A172 (cell line): ENCODE measurements at places on chromosomes 2 and 18.
A peak's percentile ranks its signal among the peaks of the same experiment; 100 is the strongest.

DNA sequence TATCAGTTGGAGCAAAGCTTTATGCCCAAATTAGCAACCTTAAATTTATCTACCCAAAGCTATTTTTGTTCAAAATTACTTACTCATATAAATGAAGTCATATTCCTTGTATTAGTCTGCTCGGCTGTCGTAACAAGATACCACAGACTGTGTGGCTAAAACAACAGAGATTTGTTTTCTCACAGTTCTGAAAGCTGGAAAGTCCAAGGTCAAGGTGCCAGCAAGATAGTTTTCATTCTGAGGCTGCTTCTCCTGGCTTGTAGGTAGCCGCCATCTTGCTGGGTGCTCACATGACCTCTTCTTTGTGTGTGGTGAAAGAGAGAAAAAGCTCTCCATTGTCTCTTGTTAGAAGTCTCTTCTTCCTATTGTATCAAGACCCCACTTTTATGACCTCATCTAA lies 15.7 kb upstream of the DPP10 start:
- no peak for DNase-seq

GRCh38 chr2:105397953-105398335 lies 907 bp downstream of the FHL2 start:
- DNase-seq, result no peak

DNA sequence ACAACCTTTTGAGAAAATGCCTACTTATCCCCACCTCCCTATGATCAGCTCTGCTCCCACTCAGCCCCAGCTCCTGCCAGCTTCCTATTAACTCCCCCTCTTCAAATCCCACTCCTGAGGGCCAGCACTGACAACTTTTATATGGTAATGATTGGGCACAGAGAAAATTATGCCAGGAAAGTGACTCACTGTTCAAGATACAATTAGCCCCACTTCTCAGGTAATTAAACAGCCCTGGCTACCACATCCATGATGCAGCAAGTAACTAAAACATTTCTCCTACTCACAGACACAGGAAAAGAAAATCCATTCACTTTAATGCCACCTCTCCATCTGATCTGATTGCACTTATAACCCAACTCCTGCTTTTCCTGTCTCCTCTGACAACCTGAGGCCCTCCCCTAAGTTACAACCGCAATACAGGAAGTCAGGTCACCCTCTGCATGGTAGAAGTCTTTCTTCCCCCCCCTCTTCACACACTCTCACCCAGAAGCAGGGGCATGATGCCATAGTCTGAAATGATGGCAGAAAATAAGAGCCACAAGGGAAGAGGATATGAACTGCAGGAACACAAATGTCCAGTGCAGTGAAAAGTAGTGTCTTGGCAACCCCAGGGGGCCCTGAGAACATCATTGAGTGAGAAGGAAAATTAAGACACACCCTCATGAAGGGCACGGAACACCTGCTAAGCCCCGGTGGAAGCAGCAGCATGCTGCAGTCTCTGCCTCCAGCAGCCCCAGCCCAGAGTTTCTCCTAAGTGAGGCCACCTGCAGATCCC lies 54.4 kb downstream of the STK39 start:
- DNase-seq, result peak; percentile 85

DNA sequence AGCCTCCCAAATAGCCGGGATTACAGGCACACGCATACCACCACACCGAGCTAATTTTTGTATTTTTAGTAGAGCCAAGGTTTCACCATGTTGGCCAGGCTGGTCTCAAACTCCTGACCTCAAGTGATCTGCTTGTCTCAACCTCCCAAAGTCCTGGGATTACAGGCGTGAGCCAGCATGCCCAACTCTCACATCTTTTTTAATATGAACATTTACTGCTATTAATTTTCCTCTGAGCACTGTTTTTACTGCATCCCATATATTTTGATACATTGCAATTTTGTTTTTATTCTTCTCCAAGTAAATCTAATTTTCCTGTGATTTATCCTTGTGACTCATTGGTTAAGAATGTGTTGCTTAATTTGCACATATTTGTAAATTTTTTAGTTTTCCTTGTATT lies 9.5 kb upstream of the TANK start:
- no peak for DNase-seq

- no peak for DNase-seq
These were observed 228.5 kb downstream of the RNF144A start for GRCh38 chr2:7145707-7146106.

- DNase-seq, result no peak
These were observed 92.6 kb upstream of the TFCP2L1 start for GRCh38 chr2:121377646-121378045.

DNA sequence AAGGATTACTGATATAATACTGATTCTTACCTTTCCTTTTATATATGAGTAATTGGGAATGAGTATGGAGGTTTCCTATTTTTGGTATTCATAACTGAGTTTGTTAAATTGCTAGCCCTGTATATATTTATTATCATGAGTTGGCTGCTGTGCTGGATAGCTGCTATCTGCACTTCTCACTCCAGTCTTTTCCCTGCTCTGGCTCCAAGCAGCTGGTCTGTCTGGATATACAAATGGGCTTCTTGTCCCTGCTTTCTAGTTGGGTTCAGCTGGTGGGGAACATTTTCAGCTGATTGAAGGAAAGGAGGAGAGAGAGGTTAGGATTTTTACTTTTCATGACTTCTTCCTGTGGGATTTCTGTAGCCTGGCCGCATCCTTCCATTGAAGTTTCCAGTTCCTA lies 41.2 kb downstream of the AGFG1 start:
- DNase-seq, result no peak

GRCh38 chr2:197939787-197940186 lies 135.4 kb downstream of the PLCL1 start:
- no peak for DNase-seq

GRCh38 chr18:25814841-25815458 lies 275.5 kb downstream of the SS18 start:
- DNase-seq, result no peak

DNA sequence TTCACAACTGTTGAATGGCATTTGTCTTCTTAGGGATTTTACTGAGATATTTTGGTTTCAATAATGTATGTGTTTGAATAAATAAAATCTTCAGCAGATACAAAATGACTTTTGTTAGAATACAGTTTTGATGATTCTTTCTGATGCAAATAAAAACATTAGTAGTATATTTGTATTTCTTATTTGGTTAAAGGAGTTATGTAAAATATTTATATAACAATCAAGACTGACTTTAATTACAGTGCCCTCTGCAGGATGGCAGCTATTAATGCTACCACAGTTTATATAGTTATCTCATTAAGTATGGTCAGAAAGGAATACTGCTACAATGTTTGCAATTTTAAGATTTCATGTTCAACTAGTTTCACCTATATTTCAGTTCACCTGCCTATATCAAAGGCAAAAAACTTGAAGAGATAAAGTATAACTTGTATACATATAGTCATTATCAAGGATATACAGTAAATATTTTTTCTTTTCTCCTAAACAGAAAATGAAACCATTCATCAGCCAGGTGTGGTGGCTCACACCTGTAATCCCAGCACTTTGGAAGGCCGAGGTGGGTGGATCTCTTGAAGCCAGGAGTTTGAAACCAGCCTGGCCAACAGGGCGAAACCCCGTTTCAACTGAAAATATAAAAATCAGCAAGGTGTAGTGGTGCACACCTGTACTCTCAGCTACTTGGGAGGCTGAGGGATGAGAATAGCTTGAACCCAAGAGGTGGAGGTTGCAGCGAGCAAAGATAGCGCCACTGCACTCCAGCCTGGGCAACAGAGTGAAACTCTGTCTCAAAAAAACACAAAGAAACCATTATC lies 19.8 kb downstream of the ARL5A start:
- peak; percentile 10 for DNase-seq

- peak; percentile 38 for DNase-seq
These were observed 785.6 kb downstream of the NR4A2 start for GRCh38 chr2:155546721-155547555.

DNA sequence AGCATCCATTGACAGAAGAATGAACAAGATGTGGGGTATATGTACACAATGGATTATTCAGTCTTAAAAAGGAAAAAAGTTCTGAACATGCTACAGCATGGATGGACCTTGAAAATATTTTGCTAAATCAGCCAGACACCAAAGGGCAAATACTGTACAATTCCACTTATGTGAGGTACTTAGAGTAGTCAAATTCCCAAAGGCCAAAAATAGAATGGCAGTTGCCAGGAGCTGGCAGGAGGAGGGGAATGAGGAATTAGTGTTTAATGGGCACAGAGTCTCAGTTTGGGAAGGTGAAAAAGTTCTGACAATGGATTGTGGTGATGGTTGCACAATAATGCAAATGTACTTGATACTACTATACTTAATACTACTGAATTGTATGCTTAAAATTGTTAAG lies 193.2 kb downstream of the MBD2 start:
- DNase-seq, result no peak

DNA sequence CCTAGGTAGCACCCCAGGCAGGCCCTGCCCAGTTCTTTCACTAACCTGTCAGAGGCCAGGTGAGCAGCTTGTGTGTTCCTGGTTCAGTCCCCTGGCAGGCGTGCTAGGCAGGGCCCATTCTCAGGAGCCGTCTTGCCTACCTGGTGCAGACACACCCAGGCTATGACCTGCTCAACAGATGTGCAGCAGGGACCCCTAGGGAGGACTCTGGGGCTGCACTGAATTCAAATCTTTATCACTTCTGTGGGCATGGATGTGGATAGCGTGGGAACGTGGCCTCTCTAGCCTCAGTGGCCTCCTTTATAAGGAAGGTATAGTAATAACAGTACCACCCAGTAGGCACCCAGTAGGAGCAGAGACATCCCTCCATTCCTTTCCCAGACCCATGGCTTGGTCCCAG lies 48.4 kb downstream of the PLEKHB2 start:
- DNase-seq, result no peak

- peak; percentile 70 for DNase-seq
These were observed 1.3 kb downstream of the COLEC12 start for GRCh38 chr18:498931-499775.

GRCh38 chr18:68489013-68489792 lies 225.7 kb downstream of the TMX3 start:
- DNase-seq, result no peak

DNA sequence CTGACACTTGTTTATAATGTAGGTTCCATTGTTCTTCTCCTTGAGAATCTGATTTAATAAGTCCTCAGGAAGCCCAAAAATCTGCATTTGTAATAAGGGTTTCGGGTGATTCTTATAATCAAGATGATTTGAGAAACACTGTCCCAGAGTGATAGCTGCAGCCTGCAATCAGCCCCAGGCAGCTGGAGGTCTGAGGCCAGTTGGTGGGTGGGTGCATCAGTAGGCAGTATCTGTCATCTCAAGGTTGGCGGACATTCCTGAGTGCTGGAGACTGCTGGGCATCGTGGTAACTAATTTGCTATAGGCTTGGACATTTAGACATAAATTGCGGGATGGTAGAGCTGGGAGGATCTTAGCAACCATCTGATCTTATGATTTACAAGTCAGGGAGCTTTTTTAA lies 2.7 kb upstream of the IL18RAP start:
- no peak for DNase-seq

GRCh38 chr2:48934807-48935206 lies 179.3 kb upstream of the LHCGR start:
- no peak for DNase-seq

- DNase-seq, result no peak
These were observed 130.0 kb downstream of the TAF4B start for GRCh38 chr18:26356045-26356785.

DNA sequence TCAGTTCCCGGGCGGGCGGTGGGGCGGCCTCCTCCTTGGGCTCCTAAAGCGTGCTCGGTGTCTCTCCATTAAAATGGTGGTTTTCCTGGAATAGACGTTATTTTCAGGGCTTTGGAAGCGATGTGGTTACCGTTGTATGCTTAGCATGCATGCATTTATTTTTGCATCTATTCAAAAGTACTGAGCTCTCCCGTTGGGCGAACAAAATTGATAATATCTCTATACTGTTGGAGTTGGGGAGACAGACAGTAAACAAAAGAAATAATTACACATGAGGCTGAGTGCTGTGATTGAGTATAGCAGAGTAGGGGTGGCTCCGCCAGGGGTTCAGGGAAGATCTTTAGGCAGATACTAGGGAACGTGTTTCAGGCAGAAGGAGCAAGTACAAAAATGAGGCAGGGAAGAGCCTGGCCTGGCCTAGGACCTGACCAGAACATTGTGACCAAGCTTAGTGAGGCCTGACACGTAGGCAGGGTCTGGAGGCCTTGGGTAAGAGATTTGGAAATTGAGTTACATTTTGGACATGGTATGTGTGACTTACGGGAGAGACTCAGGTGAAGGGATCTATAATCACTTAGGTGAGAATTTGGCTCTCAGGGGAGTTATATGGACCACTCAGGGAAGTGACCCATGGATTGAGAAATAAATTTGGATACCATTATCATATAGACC lies 674 bp downstream of the NCAPH start:
- no peak for DNase-seq

DNA sequence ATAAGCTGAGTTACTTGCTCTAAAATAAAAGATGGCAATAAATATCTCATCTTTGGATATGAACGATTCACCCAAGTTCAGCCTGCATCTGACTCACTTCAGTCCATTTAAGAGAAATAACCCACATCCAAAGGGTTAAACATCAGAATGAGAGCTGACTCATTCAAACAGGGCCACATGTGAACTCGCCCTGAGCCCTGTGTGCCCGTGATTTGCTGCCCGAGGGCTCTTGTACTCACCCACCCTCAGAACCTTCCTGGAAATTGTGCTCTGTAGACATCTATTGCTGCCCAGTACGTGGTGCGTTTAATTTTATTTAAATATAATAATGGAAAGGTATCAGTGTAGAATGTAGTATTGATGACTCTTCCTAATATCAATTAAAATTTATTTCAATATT lies 66.9 kb upstream of the RBM44 start:
- DNase-seq, result peak; percentile 82

DNA sequence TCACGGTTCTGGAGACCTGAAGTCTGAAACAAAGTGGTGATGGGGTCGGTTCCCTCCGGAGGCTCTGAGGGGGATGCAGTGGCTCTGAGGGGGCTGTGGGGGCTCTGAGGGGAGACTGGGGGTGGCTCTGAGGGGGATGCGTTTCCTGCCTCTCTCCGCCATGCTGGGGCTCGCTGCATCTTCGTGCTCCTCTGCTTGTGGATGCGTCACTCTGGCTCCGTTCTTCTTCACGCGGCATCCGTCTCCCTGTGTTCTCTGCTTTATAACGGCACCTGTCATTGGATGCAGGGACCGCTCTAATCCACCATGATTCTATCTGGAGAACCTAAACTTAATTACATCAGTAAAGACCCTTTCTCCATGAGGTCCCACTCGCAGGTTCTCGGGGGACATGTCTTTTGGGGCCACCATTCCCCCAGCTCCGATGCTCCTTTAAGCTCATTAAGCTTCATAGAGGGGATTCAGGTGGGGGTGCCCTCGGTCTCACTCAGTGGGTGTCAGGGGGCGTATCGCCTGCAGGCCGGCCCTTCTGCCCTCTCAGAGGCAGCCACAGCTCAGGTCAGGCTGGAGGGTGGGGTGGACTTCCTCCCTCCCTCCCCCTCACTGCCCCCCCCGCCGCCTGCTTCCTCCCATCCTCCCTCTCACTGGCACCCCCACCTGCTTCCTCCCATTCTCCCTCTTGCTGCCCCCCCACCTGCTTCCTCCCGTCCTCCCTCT lies 18.4 kb downstream of the RTP5 start:
- DNase-seq, result no peak
